ENCODE measurements at places on chromosomes 16 and 17.

DNA sequence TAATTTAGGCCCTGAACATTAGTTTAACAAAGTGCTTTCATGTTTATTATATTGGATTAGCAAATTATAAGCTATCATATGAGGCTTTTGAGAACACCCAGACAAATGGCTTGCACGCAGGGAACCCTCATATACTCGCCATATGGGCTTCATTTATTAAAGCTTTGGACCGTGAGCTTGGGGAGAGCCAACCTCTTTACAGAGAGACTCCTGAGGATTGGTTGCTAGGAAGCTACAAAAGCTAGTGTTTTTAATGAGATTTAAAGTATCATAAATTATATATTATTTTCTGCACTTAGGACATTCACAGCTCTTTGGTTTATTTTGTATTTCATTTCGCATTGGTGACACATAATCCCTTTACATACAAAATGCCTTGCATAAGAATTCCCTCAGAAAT, 193.8 kb upstream of the TOX3 start:
- DNase-seq: no peak

DNA sequence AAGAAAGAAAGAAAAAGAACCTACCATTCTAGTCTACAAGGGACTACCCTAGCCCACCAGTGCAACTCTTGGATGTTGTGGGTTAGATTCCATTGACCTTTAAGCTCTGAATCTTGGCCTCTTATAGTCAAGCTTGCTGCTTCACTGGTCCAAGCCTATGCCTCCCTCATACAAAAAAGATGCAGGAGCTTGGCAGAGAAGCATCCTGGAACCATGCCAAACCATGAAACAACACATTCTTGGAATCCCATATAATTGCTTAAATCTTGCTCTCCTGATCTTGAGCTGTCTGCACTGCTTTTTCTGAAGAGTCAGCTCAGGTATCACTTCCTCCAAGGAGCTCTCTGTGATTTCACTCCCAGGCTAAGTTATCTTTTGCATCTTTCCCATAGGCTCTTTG, 117.9 kb upstream of the GPR139 start:
- DNase-seq: no peak

DNA sequence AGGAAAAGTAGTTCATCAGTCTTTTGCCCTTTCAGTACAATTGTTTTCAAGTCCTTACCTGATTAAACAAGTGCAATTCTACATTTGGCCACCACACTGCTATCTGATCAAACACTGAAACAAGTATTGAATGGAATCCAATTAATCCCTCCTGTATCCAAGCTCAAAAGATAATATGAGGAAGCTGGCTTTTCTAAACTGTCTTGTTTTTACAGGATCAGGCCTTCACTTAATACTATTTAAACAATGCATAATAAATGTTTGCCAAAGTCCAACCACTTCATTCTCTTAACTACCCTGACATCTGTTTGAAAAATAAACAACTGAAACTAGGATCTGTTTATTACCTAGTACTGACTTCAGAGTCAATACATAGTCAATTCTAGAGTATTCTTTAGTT, 131.6 kb downstream of the MRTFB start:
- DNase-seq: no peak

GRCh38 chr17:15966183-15966878, 21.4 kb downstream of the ADORA2B start:
- DNase-seq: no peak

- no peak for DNase-seq
These were observed 4.1 kb upstream of the NAGS start for GRCh38 chr17:44000141-44000860.

GRCh38 chr16:88339930-88340754, 42.6 kb upstream of the ZNF469 start:
- DNase-seq: peak; percentile 35

DNA sequence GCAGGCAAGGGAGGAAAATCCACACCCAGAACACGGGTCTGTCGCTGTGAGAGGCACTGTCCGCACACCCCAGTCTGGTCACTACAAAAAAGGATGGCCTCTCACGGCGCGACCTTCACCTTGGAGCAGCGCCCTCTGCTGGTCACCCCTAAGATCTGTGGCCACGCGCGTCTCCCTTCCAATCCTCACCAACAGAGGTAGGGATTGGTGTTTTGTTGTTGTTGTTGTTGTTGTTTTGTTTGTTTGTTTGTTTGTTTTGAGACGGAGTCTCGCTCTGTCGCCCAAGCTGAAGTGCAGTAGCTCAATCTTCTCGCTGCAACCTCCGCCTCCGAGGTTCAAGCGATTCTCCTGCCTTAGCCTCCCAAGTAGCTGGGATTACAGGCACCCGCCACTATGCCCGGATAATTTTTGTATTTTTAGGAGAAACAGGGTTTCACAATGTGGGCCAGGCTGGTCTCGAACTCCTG, 15.0 kb upstream of the C17orf58 start:
- DNase-seq: peak; percentile 62

- DNase-seq: no peak
These were observed 3.0 kb downstream of the SOX9 start for GRCh38 chr17:72123530-72124437.

GRCh38 chr17:68805609-68806008, 149.6 kb downstream of the ABCA8 start:
- DNase-seq: no peak

Data from CD8-positive, alpha-beta memory T cell (primary cell).